ENCODE measurements at places on chromosomes 16 and 17.

- DNase-seq, result no peak
Measured at GRCh38 chr17:48565022-48565554, 13.1 kb downstream of the HOXB4 start.

DNA sequence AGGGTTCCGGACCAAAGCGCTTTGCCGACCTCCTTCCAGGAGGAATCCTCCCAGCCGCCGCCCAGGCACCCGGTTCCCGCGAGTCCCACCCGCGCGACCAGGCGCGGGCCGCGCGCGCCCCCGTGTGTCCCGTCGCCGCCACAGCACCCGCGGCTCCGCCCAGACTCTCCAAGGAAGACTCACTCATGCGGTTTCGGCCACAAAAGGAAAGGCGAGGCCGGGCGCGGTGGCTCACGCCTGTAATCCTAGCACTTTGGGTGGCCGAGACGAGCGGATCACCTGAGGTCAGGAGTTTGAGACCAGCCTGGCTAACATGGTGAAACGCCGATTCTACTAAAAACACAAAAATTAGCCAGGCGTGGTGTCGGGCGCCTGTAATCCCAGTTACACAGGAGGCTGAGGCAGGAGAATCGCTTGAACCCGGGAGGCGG is 3.5 kb upstream of the PKMYT1 start:
- DNase-seq, result peak; percentile 81

DNA sequence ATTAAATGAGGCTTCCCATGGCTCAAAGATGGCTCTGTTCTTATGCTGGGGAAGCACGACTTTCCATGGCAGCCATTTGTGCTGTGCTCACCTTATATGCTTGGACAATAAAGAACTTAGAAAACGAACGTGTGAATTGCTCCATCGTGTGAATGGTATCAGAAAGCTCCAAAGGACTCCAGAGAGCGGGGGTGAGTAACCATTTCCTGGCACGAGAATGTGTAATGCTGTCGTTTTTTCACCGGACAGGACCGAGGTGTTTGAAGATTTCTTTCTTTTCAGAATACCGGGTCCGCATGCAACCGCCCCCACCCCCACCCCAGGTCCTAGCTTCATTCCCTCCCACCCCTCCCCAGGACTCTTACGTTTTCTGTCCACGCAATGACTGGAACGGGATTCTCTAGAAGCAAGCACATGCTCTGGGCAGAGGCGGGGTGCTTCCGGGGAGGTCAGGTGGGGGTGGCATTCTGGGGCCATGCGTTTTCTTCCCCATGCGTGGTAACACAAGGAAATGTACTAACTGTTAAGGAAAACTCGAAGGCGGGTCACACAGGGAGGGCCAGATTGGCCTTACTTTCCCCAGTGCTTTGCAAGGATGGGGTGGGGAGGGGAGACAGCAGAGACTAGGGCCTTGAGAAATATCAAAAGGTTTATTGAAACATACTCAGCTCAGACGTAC is 26.2 kb downstream of the GPRC5B start:
- DNase-seq, result no peak

DNA sequence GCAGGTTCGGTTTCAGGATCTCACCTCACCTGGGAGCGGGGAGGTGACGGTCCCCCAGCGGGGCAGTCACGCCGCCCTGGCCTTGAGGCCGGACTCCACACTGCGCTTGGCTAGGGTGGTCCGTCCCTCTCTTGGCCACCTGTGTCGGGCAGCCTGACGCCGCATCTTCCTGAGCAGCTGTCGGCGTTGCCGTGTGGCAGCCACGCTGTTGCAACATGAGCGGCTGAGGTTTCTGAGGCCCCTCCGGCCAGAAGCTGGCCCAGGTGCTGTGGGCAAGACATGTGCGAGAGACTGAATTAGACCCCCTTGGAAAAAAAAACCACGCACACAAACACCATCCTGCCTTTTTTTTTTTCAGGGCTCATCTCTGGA is 49.2 kb downstream of the IRF8 start:
- no peak for DNase-seq

DNA sequence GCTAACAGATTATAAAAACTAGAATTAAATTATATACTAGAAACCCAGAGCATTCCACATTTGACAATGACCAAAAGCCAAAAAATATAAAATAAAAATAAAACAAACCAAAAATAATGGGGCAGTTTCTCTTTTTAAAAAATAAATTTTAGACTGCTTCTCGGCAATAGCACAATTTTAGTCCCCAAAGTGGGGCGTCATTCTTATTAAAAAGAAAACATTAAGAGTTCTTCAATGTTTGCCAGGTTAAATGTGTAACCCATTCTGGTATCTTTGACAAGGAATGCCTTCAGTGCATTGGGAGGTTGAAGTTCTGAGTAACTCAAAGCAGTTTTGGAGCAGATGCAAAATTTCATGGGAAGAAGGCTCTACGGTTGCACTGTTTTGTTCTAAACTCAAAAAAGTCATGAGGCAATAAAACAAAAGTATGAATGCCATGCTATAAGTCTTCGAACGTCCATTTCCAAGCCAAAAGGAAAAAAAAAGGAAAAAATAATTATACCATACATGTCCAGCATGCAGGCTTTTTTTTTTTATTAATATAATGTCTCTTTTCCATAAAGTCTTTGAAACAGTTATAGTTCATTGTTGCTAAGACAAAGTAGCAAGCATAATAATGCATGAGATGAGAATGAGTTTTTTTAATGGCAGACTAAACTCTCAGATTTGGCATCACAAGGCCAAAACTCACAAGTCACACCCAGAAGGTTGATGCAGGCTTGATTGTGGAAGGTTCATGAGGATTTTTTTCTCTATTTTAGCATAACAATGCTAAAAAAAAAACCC is 3.1 kb downstream of the MAF start:
- no peak for DNase-seq
